Stimulated activated CD8-positive, alpha-beta memory T cell treated with anti-CD3 and anti-CD28 coated beads, Interleukin-4, amount 100 ng/mL, for 1 hour (primary cell): ENCODE measurements at places on chromosomes 4 and X.

GRCh38 chrX:11100281-11101035 is 10.7 kb upstream of the HCCS start:
- no peak for DNase-seq

GRCh38 chr4:39542611-39543012 is 15.4 kb upstream of the UGDH start:
- no peak for DNase-seq

DNA sequence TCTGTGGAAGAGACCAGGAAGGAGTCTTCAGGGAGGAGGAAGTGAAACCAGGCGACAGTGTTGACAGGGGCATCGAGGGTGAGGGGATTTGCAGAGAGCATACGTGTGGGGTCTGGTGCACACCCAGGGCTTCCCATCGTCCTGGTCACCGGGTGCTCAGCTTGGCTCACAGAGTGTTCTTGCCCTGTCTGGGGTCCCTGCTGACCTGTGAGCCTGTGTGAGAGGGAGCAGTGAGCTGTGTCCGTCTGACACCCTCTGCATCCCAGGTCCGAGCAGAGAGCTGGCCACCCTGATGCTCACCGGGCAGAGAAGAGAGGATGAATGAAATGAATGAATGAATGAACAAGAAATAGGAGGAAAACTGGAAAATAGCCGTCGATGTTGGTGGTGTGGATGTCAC is 46.5 kb downstream of the CPZ start:
- DNase-seq, result no peak

DNA sequence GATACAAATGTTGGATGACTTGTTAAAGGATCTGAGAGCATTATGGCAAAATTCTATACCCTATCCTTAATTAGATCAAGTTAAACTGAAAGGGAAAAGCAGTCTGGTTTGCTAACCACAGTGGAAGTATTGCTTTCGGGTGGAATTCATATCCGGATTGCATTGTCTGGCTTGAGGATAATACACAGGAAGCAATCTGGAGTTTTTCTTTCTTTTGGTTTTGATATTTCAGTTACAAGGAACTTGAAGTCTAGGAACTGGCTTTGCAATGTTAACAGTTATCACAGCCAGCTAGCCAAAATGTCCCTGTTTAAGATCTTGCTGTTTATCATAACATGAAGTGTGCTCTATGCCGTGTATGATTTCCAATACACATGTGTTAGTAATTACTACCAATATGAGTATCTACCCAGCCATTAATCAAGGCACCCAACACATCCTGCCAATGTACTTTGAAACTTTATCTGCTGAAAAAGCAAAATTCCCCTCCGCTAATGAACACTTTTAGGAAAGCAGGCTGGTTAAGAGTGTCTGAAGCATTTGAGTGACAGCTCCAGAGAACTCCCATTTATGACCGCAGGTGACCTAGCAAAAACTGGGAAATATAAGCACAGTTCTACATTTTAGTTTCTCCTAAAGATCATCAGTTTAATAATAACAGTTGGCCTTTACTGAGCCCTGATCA is 146.4 kb downstream of the PALLD start:
- no peak for DNase-seq

- no peak for DNase-seq
Observed at GRCh38 chrX:155094468-155095061, 23.3 kb downstream of the BRCC3 start.

- no peak for DNase-seq
Observed at GRCh38 chrX:78619834-78620233, 39.3 kb downstream of the RTL3 start.

DNA sequence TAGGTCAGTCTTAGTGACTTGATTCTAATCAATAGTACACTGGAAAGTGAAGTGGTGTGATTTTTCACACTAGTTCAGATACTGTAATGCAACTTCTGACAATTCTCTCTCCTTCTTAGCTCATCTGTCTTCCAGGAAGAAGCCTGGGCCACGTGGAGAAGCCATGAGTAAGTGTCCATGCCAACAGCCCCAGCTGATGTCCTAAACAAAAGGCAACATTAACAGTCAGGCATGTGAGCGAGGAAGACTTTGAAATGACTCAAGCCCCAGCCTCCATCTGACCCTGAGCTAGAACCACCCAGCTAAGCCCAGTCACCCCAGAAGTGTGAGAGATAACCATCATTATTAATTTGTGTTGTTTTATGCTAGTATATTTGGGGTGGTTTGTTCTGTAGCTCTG is 115.7 kb upstream of the MAGEB16 start:
- DNase-seq, result no peak

DNA sequence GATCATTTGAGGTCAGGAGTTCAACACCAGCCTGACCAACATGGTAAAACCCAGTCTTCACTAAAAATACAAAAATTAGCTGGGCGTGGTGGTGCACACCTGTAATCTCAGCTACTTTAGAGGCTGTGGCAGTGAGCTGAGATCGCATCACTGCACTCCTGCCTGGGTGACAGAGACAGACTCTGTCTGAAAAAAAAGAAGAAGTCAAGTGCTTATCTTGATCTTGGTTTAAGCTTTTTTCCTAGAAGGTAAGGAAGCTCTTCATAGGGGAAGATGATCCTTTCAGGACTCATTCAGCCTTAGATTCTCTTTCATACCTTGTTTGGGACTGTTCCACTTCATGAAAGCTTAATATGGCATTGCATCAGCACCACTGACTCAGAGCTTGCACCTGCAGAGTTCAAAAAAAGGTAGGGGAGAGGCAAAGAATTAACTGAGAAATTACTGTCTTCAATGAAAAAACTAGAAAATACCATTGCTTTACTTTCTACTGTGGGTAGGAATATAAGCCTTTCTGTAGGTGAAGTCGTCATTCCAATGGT is 70.8 kb upstream of the EPGN start:
- DNase-seq, result no peak
